ENCODE measurements at places on chromosomes 4 and X.

DNA sequence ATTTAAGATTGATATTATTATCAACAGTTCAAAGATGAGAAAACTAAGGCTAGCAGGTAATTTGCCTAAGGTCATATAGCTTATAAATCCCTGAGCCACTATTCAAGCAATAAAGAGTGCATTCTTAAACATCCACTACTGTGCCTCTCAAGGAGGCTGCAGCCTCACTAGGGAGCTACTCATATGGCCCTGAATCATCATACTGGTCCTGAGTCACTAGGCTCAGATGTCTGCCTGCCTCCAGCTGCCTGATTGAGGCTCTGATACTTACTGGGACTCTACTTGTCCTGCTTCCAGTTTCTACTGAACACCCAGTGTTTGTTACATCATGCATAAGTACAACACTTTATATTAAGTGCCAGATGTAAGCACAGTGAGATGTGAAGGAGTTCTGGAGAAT lies 110.7 kb downstream of the AASDH start:
- DNase-seq, result peak; percentile 47

DNA sequence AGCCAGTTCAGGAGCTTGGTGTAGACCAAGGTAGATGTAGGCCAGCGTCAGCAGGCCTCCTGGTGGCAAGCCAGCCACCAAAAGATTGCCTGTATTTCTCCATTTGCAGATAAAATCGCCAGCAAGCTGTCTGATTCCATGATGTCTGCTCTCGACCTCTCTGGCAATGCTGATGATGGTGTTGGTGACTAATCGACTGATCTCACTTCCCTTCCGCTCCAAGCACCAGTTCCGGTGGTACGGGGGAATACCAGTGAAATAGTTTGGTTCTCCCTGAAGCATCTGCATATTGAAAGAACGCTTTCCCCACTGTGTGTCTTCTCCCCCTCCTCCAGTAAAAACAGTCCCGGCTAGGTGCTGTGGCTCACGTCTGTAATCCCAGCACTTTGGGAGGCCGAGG lies 30.4 kb downstream of the GNL3L start:
- no peak for DNase-seq

GRCh38 chrX:39677585-39677977 lies 420.2 kb downstream of the BCOR start:
- no peak for DNase-seq

DNA sequence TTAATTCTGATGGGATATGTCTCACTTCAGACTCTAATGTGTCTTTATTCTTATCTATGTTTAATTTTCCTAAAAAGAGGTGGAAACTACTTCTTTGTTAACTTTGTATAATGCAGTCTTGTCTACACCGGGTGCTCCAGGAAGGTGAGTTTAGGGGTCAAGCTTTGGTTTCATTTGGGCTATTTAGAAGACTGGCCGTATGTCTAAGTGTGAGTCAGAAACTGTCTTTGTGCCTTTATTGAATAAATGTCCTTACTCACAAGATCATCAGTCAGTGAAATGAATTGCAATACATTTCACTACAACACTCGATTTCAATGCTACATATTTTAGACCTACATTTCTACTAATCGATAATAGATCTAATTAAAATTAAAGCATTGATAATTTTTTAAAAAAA lies 56.2 kb downstream of the PROM1 start:
- no peak for DNase-seq

- no peak for DNase-seq
Observed at GRCh38 chrX:116267511-116268040, 97.0 kb downstream of the AGTR2 start.
